Fibroblast of upper back skin (primary cell): ENCODE measurements at places on chromosomes 7 and 10.

DNA sequence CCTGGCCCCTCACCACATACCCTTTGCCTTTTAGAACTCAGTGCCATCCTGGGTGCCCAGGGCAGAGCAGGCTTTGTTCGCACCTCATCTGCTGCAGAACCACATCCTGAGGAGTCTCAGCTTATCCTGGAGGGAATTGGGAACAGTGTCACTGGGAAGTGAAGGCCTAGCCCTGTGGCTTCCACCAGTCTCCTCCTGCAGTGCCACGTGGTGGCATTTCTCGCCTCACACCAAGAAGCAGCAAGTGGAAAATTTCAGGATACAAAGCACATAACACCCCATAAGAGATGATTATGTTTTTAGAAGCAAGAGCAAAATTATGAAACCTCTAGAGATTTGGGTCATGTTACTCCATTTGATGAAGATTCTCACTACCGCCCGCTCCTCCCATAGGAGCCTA, 26.8 kb downstream of the UBE2D4 start:
- DNase-seq, result no peak

DNA sequence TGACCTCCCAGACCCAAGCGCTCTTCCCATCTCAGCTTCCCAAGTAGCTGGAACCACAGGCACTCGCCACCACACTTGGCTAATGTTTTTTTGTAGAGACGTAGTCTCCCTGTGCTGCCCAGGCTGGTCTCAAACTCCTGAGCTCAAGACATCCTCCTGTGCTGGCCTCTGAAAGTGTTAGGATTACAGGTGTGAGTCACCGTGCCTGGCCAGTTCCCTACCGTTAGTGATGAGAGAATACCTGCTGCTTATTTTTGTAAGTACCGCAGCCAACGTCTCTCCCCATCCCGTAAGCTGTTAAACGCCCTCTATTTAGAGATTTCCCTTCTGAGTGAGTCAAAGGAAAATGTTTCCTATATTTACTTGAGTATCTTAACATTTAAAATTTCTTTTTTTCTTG, 38.5 kb upstream of the PDLIM1 start:
- no peak for DNase-seq

- no peak for DNase-seq
Measured at GRCh38 chr7:157769526-157770215, 432.9 kb downstream of the DNAJB6 start.

DNA sequence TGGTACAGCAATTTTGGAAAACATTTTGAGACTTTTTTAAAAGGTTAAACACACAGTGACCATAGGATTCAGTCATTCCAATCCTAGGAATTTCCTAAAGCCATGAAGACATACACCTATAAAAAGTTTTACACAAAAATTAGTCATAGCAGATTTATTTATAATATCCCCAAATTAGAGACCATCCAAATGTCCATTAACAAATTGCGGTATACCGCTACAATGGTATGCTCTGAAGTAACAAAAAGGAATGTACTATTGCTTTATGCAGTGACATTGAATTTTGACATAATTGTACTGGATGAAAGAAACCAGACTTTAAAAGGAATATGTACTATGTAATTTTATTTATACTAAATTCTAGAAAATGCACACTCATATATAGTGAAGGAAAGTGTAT, 362.8 kb downstream of the HGF start:
- DNase-seq, result no peak

- no peak for DNase-seq
Measured at GRCh38 chr7:98662289-98662688, 45.2 kb downstream of the NPTX2 start.

GRCh38 chr10:51960494-51960895, 261.1 kb upstream of the CSTF2T start:
- DNase-seq, result peak; percentile 74

GRCh38 chr10:58322072-58322834, 12.6 kb upstream of the UBE2D1 start:
- no peak for DNase-seq

DNA sequence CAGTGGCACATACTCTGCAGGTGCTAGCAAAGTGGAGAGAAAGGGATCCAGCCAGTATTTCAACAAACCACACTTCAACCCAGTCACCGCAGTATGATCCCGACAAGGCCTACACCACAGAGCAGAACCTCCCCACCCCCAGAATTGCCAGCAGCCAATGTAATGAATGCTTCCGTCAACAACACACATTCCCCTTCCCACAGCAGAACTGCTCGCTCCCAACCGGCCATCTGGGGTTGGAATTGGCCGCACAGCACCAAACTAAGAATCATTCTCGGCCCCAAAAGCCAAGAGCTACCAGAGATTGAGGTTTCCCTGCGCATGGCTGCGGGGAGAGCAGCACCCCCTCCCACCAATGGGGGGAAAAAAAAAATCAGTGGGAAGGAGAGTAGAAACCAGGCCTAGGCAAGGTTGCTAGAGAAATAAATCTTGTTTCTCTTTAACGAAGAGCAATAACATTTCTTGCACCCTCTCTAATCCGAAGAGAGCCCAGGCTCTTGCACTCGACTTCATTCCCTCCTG, 1.1 kb downstream of the WASL start:
- DNase-seq, result peak; percentile 82

DNA sequence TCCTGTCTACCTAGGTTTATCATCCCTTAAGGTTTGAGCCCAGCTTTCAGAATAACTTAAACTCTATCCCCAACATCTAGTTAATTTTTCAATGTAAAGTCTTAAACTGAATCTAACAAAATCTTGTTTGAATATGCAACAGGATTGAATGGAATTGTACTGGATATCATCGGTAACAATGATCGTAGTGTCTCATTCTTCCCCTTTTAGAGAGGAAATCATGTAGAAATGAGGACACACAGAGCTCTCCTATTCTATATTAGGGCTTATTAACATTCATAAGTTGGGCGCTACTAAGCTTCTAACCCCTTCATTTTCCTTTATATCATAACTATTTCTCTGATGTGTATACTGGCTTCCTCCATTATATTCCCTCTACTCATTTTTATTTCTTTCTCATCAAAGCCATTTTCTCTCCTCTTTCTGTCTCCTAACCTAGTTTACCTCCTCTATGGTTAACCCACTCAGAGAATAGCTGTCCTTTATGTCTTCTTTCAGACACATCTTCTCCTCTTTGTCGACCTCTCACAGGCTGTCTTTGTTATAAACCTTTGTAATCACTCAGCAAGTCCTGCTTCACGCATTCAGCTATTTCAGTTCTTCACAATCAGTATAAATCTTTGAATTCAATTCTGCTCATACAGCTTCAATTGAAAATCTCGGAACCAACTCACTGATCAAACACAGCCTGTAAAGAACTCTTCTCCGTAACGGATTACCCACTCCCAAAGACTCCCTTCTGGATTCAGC, 1019.0 kb upstream of the C7orf33 start:
- DNase-seq, result no peak

- no peak for DNase-seq
Measured at GRCh38 chr10:99419688-99420087, 10.7 kb downstream of the GOT1 start.

- DNase-seq, result no peak
Measured at GRCh38 chr10:129544205-129545202, 77.5 kb downstream of the MGMT start.

GRCh38 chr7:142798451-142799436, 28.0 kb downstream of the PRSS2 start:
- no peak for DNase-seq

- DNase-seq, result no peak
Measured at GRCh38 chr10:120612756-120613155, 155.7 kb downstream of the PLPP4 start.

DNA sequence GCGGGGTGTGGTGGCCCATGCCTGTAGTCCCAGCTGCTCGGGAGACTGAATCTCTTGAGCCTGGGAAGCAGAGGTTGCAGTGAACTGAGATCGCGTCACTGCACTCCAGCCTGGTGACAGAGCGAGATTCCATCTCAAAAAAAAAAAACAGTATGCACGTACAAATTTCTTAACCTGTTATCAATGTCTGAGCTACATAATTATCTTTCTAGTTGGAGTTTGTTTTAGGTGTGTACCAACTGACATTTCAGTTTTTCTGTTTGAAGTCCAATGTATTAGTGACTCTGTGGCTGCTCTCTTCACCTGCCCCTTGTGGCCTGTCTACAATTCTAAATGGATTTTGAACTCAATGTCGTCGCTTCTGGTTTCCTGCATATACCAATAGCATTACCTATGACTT, 40.3 kb downstream of the CD36 start:
- no peak for DNase-seq

GRCh38 chr10:104120903-104121484, 977 bp upstream of the SFR1 start:
- peak; percentile 92 for DNase-seq

DNA sequence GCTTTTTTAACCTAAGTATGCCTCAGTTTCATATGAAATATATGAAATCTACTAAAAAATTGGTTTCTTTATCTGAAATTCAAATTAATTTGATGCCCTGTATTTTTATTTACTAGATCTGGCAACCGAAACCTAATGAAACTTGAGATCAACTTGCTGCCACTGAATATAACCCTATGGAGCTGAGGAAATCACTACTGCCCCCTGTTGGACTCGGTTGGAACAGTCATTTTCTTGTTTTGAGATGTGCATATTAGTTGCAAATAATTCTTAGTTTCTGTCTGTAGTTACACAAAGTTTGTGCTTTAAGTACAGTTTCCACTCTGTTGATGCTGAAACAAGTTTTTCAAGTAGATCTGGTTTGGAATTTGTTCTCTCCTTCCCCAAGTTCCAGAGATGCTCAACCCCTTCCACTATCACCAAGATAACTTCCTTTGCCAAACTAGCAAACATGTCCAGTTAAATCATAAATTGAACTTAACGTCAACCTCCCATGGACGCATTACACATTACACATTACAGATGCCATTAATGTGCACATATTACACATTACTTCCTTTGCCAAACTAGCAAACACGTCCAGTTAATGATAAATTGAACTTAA, 22.2 kb upstream of the EXOC4 start:
- DNase-seq, result peak; percentile 50

DNA sequence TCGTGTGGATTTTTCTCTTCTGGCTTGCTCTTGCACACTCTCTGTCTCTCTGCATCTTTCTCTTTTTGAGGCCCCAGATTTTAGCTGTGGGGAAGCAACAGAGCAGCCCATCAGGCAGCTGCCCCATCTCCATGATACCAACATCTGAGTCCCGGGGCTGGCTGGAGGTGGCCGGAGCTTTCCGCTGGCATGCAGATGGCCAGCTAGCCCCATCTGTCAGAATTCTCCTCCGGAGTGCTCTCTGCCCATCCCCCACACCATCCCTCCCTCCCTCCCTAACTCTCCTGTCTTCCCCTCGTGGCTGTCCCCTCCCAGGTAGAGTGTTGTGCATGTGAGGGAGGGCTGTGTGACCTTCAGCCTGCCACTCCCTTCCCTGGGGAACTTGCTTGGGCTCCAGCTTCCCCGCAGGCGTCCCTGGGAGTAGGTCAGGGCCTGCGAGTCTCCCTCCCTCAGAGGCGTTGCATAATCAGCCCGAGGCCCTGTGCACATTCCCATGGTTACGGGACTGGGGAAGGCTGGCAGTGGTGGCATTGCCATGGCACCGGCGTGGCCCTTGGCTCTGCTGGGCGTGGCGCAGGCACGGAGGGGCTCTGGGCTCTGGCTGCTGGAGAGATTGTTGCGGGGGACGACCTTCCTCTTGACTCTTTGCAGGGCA, 24.7 kb downstream of the GHRHR start:
- no peak for DNase-seq

GRCh38 chr7:102152672-102153598, 133.7 kb upstream of the SH2B2 start:
- peak; percentile 61 for DNase-seq

GRCh38 chr7:69953136-69954067, 355.1 kb downstream of the AUTS2 start:
- no peak for DNase-seq

DNA sequence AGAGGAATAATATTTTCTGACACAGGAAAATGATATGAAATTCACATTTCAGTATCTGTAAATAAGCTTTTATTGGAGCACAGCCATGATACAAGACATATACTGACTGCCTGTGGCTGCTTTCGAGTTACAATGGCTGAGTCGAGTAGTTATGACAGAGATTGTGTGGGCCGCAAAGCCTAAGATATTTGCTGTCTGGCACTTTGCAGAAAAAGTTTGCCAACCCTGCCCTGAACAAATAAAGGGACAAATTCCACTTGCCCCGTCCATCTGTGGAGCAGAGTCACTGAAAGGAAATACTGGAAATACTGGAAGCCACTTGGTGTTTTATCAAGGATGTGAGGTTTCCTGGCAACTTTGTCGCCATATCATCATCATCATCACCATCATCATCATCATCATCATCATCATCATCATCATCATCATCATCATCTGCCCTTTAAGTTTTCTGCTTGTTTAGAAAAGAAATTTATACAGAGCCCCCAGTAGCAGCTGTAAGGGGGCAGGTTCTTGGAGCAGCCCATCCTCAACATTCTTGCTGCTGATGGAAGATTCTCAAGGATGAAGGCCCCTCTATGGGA, 85.8 kb downstream of the TCF7L2 start:
- DNase-seq, result no peak

DNA sequence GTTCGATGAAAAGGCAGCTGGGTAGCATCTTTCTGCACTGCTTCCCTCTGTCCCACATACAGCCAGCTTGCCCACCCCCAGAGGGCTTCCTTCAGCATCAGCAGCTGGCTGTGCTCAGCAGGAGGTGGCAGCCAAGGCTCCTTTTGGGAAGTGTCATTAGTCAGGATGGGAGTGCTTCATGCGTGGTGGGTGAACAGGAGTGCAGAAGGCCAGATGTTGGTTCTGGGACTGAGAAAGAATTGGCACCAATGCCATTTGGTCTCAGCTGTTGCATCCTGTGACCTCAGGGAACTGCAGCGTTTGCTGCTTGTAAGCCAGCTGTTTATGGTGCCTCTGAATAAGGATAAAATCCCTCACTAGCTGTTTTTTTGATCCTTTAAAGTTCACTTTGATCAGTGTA, 131.1 kb upstream of the SORCS3 start:
- no peak for DNase-seq

- DNase-seq, result no peak
Measured at GRCh38 chr7:27184337-27185012, 557 bp downstream of the HOXA11 start.

DNA sequence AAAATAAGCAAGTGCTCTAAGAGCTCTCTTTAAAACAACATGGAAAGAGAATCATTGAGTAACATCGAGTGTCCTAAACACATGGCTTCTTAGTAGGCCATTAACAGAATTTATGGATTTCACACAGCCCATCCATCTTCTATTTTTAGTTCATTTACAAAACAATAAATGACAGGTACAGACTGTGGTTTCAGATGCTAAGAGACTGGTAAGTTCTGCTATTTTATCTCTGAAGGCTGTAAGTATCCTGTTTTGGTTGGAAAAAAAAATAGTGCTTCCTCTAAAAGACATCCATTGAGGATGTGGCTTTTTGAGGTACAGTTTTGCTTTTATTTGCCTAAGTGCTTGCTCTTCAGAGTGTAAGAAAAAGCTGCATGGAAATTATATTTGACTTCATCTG, 27.4 kb upstream of the GNAI1 start:
- DNase-seq, result no peak

- peak; percentile 95 for DNase-seq
Measured at GRCh38 chr10:88952647-88953111, at the start of gene ACTA2. ACTA2 (minus strand) TSS chr10:88952773; CDS start chr10:88948930, 3,843 bp downstream.

GRCh38 chr10:105239311-105240219, 598.5 kb downstream of the SORCS3 start:
- no peak for DNase-seq

GRCh38 chr10:44902941-44903545, 8.1 kb upstream of the TMEM72 start:
- DNase-seq, result peak; percentile 47
